ENCODE measurements at places on chromosomes 3 and 15.

DNA sequence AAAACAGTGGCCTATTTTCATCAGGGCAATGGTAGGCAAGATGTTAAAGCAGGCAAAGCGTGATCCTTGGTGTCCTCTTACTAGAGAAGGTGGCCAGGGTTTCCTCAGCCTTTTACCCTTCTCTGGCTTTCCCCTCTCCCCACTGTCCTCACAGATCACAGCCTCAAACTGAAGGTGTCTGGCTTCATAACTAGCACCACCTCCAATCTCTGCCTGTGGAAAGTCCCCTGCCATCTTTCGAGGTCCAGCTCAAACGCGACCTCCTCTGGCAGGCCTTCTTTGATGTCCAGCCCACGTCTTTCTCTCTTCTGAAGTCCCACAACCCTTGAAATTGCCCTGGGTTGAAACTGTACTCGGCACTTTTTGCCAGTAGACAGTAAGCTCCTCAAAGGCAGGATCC lies 35.9 kb downstream of the CYP19A1 start:
- DNase-seq: no peak

DNA sequence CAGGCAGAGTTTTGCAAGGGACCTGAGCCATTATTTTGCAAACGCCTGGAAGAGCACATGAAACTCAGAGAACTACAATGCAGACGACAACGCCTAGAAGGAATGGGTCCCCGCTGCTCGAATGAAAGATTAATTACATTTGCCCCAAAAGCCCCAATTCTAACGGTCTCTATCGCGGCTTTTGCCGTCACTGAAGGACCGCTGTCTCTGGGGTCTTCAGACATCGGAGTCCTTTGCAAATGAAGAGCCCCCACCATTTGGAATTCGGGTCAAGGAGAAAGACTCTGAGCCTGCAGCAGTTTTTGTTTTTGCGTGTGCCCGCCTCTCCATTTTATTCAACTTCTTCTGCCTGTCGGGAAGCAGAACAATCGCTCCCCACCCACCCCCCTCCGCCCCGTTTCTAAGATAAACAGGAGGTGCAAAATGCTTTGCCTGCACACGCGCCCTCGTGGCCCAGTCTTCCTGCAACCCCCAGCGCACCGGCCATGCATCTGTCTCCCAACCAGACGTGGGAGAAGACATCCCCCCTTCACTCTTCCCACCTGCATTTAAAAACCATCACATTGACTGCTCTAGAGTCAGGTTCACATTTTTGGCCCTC lies 13.5 kb downstream of the SOX2 start:
- DNase-seq: no peak

- DNase-seq: no peak
These were observed 85.1 kb upstream of the TRA2B start for GRCh38 chr3:186022931-186023330.

- peak; percentile 32 for DNase-seq
These were observed 634 bp downstream of the MINDY2 start for GRCh38 chr15:58771621-58772250.
